ENCODE measurements at places on chromosomes 2 and 18.

DNA sequence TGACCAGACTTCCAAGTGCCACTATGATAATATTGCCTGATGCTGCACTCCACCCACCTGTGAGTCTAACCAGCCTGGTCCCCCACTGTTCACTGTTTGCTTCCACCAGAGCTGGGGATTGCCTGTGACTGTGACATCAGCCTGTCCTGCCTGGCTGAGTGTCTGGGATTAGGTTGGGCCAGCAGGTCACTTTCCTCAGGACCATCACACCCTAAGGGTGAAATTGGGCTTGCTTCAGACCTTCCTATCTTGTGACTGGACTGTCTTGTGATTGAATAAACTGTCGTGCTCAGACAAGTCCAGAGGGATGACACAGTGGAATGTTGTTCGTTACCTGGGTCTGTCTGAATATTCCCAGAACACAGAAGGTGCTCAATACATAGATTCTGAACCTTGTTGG is 87.4 kb upstream of the HK2 start:
- DNase-seq, result no peak

- DNase-seq, result no peak
These were observed 189.9 kb upstream of the PIEZO2 start for GRCh38 chr18:11339188-11339775.

DNA sequence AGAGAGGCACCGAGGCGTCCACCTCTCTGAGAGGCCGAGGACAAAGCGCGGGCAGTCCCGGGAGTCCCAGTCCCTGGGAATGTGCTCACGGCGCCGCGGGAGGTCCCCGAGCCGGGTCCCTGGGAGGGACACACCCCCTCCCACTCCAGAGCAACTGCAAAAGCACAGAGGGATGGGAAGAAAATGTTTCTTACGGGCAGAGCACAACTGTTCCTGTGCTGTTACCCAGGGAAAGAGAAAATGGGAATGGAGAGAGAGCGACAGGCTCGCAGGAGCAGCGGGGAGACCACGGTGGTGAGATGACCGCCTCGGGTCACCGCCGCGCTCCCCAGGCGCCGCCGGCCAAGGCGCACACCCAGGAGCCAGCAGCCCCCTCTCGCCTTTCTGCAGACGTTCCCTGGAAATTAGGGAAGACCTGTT is 1.2 kb upstream of the BCL11A start:
- DNase-seq, result no peak

DNA sequence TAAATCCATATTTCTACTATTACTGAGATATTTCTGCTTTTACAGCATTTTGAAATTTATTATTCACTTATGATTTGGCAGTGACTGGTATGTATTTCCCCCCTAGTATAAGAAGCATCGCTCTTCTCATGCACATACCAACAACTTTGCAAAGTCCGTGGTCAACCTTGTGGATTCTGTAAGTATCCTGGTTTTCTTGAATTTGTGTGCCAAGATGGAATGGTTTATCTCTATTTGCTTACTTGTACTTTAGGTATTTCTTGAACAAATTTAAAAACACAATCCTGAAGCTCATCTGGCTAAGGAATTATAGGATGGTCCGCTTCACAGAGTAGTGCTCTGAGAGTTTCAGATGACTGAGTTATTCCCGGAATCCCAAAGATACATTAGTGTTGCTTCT is 85.0 kb upstream of the FAM237A start:
- no peak for DNase-seq

DNA sequence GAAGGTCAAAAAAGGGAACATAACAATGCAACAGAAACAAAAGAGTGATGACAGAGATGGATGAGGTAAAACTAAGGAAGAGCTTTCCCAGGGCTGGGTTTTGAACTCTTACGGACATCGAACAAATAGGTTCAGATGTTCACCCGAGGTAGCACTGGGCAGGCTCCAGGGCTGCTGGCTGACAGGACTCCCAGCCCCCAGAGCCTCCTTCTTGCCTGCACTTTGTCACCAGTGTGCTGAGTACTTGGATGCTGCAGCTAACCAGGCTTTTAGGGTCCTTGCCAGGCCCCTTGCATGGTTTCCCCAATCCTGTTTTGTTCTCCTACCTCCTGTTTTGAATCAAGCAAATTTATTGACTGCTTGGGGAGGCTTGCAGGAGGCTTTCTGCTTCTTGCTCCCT is 322.9 kb downstream of the DYSF start:
- DNase-seq, result no peak

- no peak for DNase-seq
These were observed 51.4 kb upstream of the TMEM87B start for GRCh38 chr2:112003576-112004252.

- no peak for DNase-seq
These were observed 2.3 kb downstream of the PER2 start for GRCh38 chr2:238286095-238286494.

DNA sequence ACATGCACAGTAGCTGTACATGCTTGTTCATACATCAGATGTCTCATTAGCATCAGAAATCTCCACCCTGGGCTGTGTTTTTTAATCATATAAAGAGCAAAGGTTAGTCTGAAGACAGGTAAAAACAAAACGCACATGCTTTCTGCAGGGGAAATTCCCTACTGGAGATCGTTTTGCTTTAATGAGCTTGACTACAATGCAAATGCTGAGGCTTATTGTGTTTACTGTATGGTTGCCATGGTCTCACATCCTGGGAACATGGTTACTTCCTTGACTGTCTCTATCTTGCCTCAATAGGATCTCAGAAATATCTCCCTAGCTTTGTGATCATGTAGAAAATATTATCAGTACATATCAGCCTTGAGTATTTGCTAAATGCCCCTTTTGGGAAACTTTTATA is 336.5 kb upstream of the TFPI start:
- no peak for DNase-seq

GRCh38 chr2:230068651-230069055 is at the start of gene SLC16A14:
SLC16A14 (minus strand) TSS chr2:230068924; CDS start chr2:230059352, 9,572 bp downstream.
- peak; percentile 19 for DNase-seq

- no peak for DNase-seq
These were observed 9.2 kb downstream of the GRP start for GRCh38 chr18:59229191-59229590.

GRCh38 chr2:185793532-185794345 is 55.1 kb downstream of the FSIP2 start:
- DNase-seq, result no peak

DNA sequence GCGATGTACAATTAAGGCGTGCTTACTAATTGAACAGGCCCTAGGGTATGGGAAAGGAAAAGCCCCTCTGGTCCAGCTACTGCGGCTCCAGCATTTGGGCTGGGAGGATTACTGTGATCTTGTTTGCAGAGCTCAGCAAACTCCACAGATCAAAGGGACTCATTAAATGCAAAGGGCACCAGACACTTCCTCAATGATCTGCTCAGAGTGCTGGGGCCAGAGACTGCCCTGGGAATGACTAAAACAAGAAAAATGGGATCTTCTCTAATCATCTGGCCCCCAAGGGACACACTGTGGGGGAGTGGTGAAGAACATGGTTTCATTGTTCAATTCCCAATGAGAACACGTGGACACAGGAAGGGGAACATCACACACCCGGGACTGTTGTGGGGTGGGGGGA is 85.0 kb downstream of the MARCHF4 start:
- DNase-seq, result no peak

DNA sequence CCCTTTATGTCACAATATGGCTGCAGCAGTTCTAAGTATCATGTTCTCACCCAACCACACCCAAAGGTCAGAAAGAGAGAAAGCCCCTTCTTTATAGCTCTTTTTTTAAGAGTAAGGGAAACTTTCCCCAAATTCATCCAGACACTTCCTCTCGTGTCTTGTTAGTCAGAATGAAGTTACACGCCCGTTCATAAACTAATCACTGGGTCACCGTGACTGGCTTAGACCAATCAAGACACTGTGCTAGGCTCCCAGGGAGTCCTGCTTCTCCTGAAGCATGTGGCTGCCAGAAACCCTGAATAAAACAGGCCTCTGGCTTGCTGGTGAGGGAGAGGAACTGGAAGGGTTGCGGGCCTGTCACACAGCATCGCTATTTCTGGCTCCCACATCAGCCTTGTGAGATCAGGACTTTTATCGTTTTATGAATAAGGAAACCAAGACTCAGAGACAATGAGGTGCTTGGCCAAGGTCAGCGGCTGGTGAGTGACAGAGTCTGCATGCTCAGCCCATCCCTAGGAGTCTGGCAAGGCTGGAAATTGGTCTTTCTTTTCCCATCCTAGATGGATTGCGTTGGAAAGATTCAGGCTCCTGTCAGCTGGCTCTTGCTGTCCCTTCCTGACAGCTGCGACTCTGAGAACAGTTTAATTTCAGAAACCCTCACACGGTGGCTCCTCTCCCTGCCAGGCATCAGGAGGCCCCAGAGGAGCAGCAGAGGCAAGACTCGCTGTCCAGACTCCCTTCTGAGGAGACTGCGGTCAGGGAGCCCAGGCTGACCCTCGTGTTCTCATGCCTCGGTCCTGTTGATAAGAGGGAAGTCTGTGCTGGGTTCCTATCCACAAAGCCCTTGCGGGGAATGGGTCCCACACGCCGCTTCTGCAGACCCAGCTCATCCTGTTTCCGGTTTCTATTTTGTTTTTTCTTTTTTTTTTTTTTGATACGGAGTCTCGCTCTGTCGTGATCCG is 104.5 kb upstream of the TAF1B start:
- no peak for DNase-seq

DNA sequence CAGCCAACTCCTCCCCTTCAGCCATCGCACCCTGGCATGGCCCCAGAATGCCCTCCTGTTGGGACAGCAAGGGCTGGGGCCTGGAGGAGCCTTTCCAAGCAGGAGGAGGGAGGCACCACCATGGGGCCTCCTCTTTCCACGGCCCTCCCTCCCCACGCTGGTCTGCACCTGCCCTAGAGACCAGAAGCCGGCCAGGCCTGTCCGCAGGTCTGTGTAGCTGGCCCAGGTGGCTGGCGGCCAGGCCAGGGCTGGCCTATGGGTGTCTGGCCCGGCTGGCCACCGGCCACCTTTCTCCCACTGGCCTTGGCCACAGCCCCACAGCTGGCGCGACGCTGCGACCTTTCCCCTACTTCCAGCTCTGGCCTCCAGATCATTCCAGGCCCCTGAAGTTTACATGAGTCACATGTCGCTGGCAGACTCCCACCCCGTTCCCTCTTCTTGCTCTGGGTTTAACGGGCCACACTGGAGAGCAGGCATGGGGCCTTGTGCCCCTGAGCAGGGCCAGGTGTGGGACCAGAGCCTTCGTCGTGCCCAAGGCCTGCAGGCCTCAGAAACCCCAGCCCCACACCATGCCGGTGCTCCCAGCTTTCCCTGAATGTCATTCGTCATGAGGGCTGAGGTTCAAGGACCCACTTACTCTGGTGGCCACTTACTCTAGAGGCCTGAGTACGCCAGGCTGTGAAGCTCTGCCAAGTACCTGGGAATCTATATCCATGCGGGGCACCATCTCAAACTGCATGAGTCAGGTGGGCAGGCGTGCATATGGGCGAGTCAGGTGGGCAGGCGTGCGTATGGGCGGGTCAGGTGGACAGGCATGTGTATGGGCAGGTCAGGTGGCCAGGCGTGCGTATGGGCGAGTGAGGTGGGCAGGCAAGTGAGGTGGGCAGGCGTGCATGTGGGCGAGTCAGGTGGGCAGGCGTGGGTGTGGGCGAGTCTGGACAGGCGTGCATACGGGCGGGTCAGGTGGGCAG is 33.3 kb upstream of the KLF11 start:
- DNase-seq, result no peak

DNA sequence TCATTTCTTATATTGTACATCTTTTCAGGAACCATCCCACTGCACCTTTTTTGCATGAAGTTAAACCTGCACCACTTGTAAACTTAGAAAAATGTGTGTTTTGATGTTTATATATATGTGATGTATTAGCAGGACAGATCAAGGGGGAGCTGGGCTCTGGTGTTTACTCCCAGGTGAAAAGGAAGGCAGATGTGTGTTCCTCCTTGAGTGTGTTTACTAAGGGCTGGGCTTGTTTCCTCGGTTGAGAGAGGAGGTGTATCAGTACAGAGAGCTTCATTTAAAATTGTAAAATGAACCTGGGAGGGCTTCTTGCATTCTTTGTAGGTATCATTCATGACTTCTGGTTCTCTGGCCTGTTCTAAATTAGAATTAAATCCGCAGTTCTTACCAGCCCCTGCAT is 14.8 kb downstream of the LPIN1 start:
- DNase-seq, result no peak

DNA sequence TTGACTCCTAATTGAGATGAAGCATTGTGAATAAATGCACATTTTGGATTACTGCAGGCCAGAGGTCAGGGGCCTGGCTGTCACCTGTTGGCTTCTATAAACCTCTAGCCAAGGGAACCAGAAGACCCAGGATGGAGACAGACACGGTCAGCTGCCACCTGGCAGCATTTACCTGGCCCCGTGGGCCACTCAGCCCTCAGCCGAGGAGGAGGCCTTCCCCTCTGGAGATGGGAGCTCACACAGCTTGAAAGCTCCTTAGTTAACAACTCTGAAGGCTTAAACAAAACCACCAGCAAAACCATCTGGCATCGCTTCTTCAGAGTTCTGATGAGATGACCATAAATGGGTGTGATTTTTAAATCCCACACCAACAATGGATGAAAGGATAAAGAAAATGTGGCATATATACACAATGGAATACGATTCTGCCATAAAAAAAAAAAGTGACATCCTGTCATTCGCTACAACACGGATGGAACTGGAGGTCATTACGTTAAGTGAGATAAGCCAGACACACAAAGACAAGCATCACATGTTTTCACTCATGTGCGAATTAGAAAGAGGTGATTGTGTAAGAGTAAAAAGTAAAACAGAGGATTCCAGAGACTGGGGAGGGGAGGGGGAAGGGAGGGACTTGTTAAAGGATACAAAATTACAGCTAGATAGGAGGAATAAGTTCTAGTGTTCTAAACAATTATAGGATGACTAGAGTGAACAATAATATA is 218.4 kb downstream of the TMEM163 start:
- DNase-seq, result no peak

- no peak for DNase-seq
These were observed 18.7 kb upstream of the SCYGR1 start for GRCh38 chr2:227406177-227407031.

GRCh38 chr2:47237375-47238334 is 82.5 kb upstream of the STPG4 start:
- DNase-seq, result no peak

DNA sequence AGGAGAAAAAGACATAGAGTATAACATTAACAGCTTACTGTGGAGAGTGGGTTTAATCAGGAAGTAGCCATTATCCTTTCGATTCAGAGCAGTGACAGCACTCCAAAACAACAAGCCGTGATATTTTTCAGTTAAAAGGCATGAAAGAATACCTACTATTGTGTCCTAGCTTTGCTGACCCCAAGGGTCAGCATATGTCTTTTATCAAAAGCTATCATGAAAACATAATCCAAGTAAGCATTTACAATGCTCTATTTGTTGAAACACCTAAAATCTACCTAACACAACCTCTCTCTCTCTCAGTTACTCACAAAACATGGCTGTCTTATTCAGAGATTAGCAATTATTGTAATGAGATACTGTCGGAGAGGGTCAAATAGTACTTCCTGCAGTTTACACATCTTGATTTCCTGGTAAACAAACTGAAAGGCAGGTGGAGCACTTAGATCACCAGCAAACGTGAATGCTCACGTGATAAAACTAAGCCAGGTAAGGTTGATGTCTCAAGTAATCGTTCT is 100.0 kb downstream of the BAZ2B start:
- DNase-seq, result no peak

DNA sequence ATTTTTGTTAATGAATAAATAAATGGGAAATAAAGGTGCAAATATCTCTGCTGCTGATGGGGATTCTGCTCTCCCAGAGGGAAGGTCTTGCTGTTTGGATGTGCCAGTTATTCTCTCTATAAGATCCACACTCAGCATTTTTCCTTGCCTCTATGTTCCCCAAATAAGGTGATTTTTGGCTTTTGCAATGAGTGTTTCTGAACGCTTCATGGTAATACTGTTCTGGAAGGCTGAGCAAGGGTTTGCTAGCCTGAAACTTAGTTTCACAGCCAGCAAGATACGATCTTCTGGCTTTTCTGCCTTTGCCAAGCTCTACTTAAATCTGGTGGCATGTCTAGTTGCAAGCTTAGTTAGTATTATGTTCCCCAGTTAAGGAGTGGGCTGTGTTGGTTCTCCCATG is 114.6 kb downstream of the LPIN1 start:
- DNase-seq, result no peak
